ENCODE measurements at places on chromosomes 12 and 14.

DNA sequence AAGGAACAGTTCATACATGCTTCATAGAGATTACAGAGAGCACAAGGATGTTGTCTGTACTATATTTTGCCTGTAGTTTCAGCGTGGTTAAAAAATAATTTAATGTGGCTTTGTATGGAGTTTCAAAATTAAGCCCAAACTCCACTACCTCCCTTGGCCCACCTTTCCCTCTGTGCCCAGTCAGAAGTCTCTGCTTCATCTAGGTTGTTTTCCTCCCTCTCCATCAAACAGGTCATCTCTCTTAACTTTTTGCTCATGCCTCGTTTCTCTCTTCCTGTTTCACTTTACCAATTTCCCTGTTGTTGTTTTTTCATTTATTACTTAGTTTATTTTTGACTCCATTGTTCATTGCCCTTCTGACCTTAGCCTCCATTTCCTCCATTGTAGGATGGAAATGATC is 94.9 kb upstream of the NEDD1 start:
- DNase-seq: no peak

GRCh38 chr14:101058571-101058970 is 155.0 kb upstream of the RTL1 start:
- no peak for DNase-seq

GRCh38 chr14:84927096-84927827 is 602.7 kb upstream of the FLRT2 start:
- DNase-seq: no peak

- no peak for DNase-seq
Measured at GRCh38 chr12:88600272-88600671, 20.0 kb upstream of the KITLG start.

DNA sequence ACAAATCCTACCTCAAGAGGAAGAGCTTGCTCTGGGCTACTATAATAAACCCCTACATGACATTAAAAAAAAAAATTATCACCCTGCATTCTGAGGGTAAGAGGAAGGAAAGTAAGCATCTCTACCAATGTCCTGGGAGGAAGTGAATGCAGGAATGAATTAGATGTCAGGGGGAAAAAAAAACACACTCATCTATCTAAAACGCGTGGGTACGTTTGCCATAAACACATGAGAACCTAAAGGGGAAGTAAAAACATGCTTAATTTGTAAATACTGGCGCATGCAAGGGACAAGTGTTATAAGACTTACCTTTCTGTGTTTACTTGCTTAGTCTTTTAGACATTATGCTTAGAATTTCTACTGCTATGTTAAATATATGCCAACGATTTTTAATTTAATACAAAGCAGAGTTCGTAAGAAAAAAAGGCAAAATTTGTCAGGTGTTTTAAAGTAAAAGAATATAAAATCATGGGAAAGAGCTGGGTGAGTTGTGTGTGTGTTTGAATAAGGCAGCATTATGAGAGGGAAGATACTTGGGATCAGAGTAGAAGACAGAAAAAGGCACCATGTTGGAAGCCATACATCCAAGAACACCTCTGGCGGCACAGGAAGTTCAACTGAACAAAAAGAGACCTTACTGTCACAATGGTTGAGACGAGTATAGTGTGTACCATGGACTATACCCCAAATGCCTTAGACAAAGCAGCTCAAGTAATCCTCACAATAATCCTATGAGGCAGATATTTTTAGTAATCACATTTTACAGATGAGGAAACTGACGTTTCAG is 1.5 kb downstream of the TMED8 start:
- no peak for DNase-seq

- no peak for DNase-seq
Measured at GRCh38 chr12:107026806-107027635, 40.1 kb upstream of the MTERF2 start.

DNA sequence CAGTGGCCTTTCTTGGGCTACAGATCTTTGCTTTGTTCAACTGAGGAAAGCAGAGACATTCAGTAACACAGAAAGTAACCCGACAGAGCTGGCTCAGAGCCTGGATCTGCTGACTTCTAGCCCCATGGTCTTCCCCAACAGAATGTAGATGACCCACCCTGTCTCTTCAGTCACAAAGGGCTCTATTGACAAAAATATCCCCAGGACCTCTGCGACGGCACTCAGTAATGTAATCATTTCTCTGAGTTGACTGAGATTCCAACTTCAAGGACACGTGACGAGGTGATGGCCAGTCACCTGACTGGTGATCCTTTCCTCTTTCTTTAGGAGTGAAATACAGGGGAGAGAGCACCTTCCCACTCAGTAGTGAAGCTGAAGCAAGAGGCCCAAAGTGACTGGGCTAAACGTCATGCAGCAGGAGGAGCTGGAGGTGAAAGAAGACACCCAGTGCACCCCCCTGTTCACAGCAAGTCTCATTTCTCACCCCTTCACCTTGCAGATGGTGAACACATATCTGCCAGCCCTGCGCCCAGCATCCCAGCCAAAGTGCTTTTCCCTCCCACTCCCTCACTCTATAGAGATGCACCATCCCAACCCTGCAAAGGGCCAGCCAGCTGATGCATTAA is 179.2 kb upstream of the EGLN3 start:
- no peak for DNase-seq

- DNase-seq: no peak
Measured at GRCh38 chr14:74551431-74552371, 58.1 kb downstream of the ISCA2 start.

GRCh38 chr12:66417217-66417616 is 114.9 kb downstream of the HELB start:
- DNase-seq: no peak

GRCh38 chr14:69093631-69094421 is 59.1 kb downstream of the DCAF5 start:
- no peak for DNase-seq

- no peak for DNase-seq
Measured at GRCh38 chr12:50727466-50727865, 36.4 kb upstream of the ATF1 start.

GRCh38 chr12:116771651-116772050 is 33.5 kb downstream of the RNFT2 start:
- DNase-seq: no peak

- DNase-seq: no peak
Measured at GRCh38 chr12:77837876-77838291, 7.2 kb downstream of the NAV3 start.

DNA sequence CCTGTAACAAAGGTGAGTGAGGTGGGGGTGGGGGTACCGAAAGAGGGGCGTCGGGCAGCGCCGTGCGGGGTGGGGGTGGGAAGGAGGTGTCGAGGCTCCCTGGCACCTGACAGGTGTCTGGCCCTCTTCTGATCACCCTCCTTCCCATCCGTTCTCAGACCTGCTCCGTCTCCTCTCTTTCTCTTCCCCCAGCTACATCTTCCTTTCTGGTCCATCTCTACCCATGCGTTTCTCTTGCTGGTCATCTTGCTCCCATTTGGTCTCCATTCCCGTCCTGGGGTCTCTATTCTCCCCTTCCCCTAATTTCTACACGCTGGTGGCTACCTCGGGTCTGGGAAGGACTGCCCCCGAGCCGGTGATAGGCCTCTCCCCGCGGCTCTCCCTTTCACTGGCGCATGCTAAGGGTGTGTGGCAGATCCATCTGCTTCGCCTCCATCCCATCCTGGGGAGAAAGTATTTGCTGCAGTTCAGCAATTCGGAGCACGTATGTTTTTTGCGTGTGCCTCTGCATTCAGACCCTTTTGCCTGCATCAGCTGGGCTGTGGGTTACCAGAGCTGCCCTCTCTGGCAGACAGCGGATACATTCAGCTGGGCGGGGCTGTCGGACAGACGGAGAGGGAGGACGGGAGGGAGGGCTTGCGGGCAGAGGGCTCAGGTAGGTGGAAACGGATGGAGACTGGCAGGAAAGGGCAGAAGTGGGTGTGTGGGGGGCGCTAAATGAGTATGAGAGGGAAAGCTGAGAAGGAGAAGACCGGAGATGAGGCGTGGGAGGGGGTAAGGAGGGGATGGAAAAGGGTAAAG is 730 bp downstream of the CLSTN3 start:
- peak; percentile 7 for DNase-seq

DNA sequence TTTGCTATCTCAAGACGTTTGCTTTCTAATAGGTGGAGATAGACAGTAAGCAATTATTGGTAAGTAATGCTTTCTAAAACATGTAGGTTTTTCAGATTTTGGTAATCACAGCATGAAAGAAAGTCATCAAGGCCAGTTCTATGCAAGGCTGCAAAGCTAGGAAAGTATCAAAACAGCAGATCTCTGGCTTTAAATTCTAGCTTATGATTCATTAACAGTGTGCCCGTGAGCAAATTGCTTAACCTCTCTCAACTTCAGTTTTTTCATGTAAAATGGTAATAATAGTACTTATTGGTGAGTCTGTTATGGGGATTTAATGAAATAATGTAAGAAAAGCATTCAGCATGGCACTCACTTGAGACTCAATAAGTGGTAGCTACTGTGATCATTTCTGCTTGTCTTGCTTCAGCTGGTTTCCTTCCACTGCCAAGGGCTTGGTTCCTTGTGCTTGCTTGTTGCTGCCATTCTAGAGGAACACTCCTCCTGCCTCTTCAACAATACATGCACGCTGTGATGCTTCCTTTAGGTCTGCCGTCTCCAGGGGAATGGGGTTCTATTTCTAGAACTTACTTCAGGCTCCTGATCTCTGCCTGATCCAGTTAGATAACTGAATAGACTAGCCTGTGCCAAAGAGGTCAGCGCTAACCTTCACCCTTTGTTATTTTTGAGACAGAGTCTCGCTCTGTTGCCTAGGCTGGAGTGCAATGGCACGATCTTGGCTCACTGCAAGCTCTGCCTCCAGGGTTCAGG is 88.4 kb downstream of the CAND1 start:
- no peak for DNase-seq

DNA sequence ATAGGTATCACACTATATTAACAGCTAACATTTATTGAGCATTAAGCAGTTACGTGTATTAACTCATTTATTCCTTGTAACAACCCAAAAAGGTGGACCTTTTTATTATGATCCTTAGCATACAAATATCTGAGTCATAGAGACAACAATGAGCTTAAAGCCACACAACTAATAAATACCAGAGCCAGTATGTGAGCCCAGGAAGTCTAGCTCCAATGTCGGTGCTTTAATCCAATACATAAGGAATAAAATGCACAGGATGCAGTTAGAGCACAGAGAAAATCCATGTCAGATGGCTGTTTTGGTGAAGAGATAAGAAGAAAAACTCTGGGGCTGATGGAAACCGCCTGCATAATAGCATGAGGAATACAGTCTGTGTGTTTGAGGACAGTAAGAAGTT is 888.6 kb downstream of the TMTC2 start:
- no peak for DNase-seq

- no peak for DNase-seq
Measured at GRCh38 chr12:14260011-14260993, 105.2 kb upstream of the ATF7IP start.

DNA sequence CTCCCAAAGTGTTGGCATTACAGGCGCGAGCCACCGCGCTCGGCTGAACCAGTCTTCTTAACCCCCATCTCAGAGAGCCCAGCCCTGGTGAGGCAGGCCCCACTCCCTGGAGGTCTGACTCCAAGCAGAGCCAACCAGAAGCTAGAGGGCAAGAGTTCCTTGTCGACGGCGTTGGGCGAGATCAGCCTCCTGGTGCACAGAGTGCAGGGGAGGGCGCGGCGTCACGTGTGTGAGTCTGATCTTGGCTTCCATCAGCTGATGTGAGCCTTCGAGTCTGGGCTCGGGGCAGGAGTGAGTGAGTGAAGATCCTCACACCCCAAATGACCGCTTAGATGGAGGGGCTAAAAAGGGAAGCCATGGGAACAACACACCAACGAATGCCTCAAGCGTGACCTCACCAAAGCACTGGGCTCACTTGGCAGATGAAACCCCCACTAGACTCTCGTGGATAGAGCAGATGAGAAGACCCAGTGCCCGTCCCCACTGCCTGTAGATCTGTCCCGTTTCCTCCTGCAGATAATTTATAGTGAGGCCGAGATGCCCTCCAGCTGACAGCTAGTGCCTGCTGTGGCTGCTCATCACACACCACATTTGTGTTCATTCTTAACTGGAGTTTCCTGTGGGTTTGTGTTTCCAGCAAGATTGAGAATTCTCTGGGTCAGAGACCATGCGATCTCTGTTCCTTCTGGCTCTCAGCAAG is 28.6 kb upstream of the ADGRD1 start:
- no peak for DNase-seq

DNA sequence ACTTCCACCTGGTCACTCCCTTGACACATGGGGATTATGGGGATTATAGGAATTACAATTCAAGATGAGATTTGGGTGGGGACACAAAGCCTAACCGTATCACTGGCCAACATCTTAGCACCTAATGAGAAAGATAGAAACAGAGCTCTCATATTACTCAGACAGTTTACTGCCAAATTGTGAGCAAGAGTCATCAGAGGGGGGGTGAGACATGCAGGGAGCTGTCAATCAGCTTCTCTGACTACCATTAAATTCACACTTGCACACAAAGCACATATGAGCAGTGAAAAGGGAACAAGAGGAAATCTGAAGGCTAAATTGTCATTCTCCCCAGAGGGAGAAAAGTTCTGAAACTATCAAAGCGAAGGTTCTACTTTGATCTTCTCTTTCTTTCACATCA is 78.1 kb upstream of the GRIN2B start:
- DNase-seq: no peak

- no peak for DNase-seq
Measured at GRCh38 chr12:116474331-116474730, 84.8 kb upstream of the MAP1LC3B2 start.

DNA sequence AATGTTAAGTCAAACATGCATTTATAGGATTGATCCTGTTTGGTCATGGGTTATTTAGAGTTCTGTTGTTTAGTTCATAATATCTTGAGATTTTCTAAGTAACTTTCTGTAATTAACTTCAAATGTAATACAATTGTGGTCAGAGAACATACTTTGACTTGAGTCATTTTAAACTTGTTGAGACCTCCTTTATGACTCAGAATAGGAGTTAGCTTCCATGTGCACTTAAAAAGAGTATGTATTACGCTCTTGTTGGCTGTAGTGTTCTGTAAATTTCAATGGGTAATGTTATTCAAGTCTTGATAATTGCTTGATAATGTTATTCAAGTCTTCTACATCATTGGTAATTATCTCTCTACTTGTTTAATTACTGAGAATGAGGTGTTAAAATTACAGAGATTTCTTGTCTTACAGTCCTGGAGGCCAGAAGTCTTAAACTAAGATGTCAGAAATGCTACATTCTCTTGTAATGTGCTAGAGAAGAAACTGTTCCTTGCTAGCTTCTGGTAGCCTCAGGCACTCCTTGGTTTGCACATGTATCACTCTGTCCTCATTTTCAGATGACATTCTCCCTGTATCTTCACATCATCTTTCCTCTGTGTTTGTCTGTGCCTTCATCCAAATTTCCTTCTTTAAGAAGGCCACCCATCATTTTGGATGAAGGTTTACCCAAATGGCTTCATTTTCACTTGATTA is 197.3 kb downstream of the TMTC3 start:
- no peak for DNase-seq

Data from KG1 (cell line).